CD4-positive, alpha-beta T cell treated with Interleukin-21 for 1 hour (primary cell): ENCODE measurements at places on chromosomes 16 and 17.

- DNase-seq, result no peak
Observed at GRCh38 chr16:85436636-85437165, 176.4 kb upstream of the GSE1 start.

DNA sequence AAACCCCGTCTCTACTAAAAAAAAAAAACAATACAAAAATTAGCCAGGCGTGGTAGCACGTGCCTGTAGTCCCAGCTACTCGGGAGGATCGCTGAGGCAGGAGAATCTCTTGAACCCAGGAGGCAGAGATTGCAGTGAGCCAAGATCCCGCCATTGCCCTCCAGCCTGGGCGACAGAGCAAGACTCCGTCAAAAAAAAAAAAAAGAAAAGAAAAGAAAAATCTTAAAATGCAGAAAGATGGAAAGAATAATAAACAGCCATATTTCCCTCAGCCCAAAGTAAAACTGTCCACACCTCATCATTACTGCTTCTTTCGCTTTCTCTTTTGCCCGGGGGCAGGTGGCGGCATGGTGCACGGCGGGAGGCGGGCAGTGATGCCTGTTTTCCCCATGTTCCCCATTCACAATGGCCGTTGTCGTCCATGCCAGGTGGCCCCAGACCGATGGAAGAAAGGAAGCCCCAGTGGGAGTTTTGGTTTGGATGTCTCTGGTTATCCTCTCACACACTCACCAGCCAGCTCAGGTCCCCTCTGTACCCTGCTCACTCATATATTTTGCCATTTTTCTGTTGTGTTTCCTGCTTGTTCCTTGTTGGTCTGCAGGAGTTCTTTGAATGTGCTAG, 37.0 kb upstream of the PEMT start:
- peak; percentile 59 for DNase-seq

GRCh38 chr17:4331614-4332013, 34.9 kb downstream of the UBE2G1 start:
- DNase-seq, result no peak

DNA sequence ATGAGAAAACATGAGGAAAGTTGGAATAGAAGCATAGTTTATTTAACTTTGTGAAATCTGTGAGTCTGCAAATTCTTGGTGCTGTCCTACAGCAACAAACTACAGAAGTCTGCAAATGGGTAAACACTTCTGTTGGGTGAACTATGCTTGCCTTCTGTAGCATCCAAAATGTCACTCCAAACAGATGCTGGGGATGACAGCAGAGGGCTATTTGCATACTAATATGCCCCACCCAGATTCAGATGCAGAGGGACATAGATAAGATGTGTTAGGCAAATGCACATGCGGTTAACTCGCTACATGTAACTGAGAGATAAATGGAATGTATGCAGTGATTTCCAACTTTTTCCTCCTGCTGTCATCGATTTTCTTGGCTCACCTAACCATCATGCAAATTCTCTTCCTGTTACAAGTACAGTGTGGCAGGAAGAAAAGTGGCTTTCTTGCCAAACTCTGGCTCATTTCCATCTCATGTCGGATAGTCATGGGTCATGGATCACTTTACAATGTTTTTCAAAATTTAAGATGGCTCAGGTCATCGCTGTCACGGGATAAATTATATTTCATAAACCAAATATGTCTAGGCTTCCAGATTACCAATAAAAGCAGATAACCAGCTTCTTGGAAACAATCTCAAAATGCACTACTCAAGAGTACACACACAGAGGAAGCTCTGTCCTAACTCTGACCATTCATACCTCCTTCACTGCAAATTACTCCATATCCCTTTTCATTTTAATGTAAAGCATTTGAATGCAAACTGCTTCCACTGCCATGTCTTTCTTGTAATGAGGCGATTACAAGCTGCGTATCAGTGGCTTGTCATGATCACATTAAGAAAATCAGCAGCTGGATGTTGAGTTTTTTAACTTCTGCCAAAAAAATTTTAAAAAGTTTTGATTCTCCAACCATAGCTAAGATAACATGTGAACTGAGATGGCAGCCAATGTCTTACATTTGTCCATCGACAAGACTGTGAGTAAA, 47.7 kb downstream of the ADAMTS18 start:
- no peak for DNase-seq

DNA sequence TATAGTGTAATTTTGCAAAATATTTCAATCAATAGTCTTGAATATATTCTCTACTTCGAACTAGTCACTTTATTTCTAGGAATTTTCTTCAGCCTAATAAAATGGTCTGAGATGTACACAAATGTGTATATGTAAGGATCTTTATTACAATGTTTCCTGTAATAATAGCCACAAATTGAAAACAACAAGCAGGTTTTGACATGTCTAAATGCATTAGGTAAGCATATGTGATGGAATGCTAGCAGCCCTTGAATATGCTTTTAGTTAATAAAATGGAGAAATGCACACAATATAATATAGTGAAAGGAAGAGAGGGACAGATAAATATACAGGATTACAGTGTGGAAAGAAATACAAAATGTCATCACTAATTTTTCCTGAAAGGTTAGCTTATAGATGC, 196.5 kb upstream of the IRX5 start:
- no peak for DNase-seq

- DNase-seq, result no peak
Observed at GRCh38 chr17:71902894-71903506, 217.8 kb upstream of the SOX9 start.

DNA sequence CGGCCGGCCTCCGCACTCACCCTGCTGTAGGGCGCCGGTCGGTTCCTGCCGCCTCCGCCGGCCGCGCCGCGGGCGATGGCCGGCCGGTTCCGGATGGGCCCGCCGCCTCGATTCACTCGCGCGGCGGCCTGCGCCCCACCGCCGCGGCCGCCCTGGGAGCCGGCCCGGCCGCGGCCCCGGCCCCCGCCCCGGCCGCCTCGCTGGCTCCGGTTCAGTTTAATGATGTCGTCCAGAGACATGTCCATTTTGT, 158 bp downstream of the ALYREF start:
- DNase-seq, result no peak

DNA sequence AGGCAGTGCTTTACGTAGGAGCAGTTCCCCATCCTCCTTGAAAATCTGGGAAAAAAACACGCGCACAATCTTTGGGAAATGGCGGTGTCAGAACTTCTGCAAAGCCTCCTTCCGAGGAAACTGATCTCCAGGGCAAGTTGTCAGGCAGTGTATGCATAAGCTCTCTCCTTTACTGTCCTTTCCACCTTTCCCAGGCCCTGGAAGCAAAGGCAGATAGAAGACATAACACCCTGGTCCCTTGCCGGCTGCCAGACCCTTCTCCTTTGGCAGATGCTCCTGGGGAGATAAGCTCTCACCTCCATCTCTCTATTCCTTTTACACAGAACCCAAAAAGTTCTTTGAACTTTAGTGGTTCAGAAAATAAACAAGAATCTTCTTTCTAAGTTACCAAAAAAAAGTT, 12.4 kb downstream of the TOB1 start:
- DNase-seq, result no peak

DNA sequence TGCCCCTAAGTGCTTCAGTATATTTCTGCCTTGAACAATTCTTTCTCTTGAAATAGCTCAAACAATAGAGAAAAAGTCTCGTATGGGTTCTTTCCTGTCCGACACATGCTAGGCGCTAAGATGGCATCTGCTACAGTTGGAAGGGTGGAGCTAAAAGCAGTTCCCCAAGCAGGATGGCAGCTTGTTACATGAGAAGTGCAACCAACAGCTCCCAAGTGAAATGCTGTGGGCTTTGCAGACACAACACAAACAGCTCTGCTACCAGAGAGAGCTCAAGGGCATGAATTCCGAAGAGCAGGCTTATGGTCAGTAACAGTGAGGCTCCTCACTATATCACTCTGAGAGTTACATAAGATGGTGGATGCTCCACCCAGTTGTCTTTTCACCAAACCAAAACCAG, 83.8 kb downstream of the VPS53 start:
- no peak for DNase-seq

- no peak for DNase-seq
Observed at GRCh38 chr17:68456339-68457167, 743 bp downstream of the WIPI1 start.

DNA sequence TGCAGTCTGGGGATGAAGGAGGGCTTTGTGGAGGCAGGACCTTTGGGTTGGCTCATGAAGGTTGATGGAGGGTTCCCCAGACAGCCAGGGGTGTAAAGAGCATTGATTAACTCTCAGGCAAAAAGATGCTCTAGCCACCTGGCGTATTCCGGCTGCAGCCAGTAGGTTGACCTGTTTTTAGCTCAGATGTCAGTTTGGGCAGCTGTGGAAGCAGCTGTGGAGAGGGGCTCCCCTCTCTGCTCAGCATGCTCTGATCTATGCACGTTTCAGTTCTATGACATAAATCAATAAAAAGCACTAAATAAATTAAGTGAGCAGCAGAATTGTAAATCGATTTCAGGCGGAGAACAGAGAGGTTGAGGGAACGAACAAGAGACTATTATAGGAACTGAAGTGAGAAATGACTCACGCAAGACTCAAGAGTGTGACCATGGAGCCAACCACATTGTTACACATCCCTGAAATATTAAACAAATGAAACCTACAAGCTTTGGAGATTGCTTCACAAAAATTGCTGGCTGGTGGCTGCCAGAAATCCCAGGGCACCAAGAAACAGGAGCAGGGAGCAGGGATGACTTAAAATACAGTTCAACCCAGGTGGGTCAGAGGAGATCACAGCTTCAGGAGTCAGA, 111.9 kb downstream of the GSG1L start:
- DNase-seq, result no peak

DNA sequence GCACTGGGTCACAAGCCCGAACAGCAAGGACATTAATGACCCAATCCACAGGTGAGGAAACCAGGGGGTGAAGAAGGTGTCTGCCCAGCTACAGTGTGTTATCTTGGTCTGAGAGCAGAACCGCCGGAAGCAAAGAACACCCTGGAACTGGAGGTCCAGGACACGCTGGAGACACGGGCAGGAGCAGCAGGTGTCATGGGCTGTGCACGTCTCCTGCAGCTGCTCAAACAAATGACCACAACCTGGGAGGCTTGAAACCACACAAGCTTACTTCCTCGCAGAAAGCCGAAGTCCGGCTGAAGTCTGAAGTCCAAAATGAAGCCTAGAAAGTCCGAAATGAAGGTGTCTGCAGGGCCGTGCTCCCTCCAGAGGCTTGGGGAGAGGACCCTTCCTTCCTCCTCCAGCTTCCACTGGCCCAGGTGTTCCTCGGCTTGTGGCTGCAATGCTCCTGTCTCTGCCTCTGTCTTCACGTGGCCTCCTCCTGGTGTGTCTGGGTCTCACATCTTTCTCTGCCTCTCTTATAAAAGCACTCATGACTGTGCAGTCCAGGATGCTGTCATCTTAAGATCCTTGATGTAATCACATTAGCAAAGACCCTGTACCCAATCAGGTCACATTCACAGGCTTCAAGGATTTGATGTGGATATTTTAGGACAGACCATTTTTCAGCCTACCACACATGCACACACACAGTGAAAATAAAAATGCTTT, 351.2 kb downstream of the C16orf95 start:
- DNase-seq, result no peak

DNA sequence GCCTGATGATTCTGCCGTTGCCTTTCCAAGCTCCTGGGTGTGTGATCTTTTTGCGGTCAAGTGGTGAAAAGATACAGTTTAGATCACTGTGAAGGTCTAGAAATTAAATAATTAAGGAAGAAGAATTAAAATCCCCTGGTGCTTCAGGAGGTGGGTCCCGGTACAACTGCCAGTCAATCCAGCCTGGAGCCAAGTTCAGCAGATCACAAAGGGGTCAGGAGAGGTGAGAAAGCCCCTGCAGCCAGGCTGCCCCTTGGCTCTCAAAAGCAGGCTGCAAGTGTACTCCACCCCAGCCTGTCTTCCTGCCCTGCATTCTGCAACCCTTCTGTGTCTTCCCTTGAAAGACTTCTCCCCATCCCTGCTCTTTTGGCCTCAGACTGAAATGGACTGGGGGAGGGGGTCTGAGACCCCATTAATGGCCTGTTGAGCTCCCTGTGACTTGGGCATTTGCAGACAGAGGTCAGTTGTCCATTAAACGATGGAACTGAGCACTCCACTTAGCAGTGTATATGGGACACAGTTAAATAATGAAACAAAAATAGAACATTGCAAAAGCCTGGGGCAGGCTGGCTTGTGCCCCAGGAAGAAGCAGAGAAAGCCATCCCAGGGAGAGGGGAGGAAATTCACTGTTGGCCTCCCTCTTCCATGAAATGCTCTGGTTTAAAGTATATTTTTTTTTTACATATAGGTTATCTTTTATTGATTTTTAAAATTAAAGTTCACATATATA, 15.1 kb downstream of the CACNG5 start:
- DNase-seq, result no peak

- DNase-seq, result peak; percentile 94
Observed at GRCh38 chr17:63698886-63699637, 863 bp downstream of the LIMD2 start.

GRCh38 chr16:81933361-81933760, 77.9 kb downstream of the SDR42E1 start:
- DNase-seq, result no peak

DNA sequence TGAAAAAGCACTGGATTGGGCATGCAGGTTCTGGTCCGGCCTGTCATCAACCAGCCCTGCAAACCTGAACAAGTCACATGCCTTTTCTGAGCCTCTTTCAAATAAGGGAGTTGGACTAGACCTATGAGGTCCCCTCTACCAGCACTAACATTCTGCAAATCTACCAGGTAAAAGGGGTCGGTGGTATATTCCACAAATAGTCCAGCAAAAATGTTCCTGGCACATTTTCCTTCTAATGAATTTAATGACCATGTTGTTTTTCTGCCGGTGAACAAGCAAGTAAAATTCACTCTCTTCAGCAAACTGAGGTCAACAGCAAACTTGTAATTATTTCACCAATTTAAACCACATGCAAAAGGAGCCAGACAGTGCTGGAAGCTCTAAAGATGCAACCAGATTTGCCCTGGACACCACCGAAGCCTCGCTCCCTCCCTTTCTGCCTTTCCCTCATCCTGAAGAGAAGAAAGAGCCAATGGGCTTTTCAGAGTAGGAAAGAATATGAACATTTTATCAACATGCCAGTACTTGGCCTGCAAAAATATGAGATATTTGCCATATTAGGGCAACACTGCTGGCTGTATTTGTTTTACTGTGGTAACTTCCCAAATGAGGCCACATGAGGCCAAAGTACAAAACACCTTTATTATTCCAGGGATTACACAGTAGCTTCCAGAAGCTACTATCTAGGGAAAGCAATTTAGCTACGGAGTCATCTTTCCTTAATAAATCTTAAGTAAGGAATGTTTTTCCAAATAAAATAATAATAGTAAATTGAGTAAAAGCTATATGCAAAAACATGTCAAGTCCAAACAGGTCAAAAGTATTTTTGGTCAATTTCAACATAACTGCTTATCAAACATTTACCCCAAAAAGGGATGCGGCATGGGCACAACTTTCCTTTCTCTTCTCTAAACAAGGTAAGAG, 45.0 kb downstream of the USP31 start:
- no peak for DNase-seq

- no peak for DNase-seq
Observed at GRCh38 chr16:89951509-89951908, 3.0 kb downstream of the DEF8 start.

DNA sequence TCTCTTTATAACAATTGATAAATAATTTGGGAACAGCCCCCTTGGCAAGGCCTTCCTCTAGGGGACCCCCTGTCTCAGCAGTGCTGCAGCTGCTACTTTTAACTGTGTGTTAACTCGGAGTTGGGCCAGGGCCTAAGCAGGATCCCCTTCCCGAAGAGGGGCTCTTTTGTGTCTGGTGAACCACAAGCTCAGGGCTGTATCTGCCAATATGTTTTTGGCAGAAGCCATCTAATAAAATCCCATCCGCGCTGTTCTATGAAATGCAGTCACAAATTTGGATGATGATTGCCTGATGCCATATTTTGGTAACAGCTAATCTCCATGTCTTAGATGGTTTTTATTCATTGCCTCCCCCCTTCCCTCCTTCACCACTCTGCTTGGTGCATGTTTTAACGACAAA, 267.7 kb downstream of the FTO start:
- no peak for DNase-seq

GRCh38 chr16:73071131-73071940, 23.4 kb upstream of the ZFHX3 start:
- DNase-seq, result no peak
